ENCODE measurements at places on chromosomes 1 and 21.

DNA sequence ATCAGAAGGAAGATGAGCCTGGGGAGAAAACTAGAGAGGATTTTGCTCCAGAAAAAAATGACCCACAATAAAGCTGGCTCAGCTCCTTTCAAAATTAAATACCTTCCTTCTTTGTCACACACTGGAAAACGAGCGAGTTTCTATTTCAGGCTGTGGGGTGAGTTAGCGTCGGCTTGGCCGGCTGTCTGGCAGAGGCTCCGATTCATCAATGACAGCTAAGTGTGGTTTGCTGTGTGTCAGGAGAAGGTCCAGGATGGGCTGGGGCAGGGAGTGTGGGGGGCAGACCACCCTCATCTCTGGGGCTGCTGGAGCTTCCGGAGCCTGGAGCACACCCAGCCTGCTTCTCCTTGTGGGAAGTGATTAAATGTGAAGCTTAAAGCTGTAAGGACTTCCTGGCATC is 120.2 kb downstream of the ETS2 start:
- DNase-seq, result no peak

GRCh38 chr1:151992303-151993083 is 1.2 kb downstream of the S100A10 start:
- DNase-seq, result no peak

DNA sequence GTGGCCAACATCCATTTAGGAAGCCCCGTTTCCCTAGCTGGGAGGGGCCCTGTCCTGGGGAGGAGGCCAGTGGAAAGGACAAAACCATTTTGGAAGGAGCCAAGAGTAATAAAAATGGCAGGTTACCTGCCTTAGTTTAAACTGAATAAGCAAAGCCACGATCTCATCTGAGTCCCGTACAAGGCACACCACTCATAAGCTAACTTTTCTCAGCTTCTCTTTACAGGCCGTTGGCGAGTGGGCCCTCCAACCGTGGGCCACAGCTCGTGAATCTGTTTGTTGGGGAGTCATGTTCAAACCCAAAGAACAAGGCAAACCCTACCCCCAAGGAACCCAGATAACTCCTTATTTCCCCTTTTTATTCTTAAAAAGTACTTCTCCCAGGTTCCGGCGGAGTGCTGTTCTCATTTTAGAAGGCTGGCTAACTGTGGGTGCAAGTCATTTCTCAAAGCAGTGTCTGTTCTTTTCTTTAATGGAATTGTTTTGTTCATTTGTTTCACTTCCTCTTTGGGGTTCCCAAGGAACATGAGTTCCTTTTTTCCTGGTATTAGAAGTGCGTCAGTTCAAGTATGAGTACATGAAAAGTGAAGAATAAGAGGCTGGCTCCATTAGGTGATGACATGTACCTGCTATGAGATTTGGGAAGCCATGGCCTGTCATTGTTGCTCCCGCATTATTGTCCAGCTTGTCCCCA is 89.0 kb downstream of the PSMG1 start:
- DNase-seq, result no peak

DNA sequence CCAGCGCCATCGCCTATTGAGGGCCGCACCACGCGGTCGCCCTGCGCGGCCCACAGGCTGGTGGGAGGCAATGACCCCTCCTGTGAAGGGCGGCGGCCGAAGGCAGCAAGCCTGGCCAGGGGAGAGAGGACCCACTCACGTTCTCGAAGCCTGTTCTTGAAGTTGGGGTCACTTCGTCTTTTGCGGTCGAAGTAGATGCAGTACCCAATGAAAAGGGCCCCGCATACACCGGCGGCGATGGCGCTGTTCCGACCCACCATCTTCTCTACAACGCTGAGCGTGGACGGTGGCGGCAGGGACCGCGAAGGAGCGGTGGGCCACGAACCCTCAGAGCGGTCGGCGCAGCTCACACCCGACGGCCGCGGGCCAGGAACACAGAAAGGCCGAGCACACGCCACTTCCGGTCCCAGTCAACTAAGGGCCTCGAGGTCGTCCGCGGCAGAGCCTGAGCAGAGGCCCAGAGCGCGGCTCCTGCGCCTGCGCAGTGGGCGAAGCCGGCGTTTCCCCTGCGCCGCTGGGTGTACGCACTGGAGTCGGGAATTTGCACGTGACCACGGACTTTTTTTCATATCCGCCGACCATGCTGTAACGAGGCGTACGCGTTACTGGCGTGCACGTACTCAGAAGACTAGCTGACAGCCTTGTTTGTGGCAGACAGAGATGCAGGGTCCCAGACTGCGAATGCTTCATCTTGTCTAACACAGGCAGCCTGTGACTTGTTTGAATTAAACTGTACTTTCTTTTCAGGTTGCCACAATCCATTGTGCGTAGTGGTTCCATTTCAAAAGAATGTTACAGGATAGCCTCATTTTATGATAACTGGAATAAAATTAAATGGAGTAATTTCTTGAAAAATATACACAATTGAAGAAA is at the start of gene TOMM20:
Gene TOMM20, minus strand, starts transcription at position 382 of the 873 bp plus-strand sequence. Its CDS starts 122 bp downstream, at position 260.
- peak; percentile 87 for DNase-seq

DNA sequence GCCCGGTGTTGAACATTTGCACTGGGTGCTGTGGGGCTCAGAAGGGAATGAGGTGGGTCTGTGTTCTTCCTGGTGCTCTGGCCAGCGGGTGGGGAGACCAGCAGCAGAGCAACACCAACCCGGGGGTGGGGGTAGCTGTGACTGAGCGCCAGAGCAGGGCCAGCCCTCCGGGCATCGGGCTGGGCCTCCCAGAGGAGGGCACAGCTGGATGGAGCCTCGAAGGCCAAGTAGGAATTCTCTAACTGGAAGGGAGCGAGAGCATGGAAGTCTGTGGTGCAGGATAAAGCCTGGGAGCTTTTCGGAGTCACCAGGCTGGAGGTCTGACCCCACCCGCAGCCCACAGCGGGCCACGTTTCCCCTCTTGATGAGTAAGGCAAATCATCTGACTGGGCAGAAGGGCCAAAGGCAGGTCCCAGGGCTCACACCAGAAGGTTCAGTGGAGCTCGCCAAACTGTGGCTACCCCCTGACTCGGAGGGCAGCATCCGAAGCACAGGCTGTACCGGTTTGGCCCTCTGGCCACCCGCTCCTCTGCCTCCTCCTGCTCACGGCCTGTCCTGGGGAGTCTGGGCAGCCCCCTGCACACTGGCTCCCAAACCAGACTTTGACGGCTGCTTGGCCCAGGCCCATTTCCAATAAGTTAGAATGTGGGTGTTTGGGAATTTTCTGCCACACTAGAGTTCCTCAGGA is 18.8 kb downstream of the SLC1A7 start:
- DNase-seq, result no peak

DNA sequence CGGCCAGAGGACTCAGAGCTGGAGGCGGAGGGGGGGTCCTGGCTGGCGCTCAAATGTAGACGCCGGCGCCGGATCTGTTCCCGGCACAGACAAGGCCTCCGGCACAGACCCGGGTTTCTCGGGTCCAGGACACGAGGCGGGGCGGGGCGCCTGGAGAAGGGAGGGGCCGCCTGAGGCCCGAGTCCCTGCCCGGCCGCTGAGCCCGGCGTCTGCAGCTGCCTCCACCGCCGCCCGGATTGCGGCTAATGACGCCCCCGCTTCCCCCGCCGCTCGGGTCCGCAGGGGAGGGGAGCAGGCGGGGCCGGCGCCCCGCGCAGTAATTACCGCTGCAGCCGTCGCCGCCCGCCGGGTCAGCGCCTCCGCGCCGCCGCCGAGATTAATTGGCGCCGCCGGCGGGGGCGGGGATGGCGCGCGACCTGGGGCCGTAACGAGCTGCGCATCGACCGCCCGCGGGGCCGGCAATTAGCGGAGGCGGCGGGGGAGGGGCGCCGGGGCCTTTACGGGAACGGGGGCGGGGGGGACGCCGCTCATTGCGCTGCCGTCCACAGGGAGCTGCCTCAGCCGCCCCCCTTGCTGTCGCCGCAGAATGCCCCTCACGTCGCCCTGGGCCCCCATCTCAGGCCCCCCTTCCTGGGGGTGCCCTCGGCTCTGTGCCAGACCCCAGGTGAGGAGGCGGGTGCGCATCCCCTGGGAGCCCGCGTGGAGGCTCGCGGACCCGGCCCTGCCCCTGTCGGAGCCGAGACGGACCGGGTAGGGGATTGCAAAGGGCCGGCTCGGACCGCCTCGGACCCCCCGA is 17.3 kb downstream of the NOC2L start:
- no peak for DNase-seq

GRCh38 chr21:40842197-40842552 is 4.8 kb downstream of the DSCAM start:
- no peak for DNase-seq

- DNase-seq, result no peak
Observed at GRCh38 chr1:87598429-87598828, 269.7 kb downstream of the LMO4 start.

DNA sequence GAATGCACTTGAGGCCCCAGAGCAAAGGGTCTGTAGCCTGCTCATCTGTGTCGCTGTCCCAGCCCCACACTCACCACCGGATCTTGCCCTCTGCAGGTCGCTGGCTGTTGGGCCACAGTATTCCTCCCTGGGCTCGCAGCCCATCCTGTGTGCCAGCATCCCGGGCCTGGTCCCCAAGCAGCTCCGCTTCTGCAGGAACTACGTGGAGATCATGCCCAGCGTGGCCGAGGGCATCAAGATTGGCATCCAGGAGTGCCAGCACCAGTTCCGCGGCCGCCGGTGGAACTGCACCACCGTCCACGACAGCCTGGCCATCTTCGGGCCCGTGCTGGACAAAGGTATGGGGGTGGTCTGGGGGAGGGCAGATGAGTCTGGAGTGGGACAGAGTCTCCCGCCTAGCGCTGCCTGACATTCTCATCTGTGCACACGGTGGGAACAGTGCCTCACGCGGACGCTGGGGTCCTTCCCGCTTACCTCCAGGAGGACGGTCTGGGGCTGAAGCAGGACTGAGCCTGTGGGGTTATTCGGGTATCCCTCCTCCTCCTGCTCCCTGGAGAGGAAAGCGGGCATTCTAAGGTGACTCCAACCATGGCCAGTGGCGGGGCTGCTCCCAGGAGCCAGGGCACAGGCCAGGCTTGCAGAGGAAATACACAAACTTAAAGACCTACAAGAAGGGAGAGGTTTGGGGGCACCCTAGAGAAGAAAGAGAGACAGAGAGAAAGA is 15.9 kb downstream of the WNT3A start:
- DNase-seq, result no peak

DNA sequence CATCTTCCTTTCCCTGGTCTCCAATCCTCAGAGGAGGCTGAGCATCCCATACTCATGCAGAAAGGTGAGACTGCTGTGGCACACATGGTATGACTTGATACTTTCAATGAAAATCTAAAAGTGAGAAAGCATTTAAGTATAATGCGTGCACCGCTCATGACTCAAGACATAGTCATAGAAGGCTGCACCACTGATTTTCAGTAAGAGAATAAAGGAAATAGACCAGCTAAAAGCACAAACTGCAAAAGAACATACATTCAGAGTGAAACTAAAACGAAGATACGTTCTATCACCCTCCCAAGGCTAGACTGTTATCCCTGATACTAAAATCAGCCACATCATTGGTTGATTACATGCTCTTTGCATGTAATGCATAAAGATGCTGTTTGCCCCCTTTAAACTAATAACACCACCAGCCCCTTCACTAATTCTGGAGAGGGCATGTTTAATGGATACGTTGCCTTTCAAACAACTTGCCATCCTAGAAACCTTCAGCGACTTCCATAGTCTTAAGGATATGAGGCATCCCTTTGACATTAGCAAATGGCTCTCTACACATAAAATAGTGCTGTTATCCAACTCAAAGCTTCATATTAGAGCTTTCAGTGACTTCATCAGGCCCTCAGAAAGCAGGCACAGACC is 2.1 kb downstream of the PLD5 start:
- no peak for DNase-seq

DNA sequence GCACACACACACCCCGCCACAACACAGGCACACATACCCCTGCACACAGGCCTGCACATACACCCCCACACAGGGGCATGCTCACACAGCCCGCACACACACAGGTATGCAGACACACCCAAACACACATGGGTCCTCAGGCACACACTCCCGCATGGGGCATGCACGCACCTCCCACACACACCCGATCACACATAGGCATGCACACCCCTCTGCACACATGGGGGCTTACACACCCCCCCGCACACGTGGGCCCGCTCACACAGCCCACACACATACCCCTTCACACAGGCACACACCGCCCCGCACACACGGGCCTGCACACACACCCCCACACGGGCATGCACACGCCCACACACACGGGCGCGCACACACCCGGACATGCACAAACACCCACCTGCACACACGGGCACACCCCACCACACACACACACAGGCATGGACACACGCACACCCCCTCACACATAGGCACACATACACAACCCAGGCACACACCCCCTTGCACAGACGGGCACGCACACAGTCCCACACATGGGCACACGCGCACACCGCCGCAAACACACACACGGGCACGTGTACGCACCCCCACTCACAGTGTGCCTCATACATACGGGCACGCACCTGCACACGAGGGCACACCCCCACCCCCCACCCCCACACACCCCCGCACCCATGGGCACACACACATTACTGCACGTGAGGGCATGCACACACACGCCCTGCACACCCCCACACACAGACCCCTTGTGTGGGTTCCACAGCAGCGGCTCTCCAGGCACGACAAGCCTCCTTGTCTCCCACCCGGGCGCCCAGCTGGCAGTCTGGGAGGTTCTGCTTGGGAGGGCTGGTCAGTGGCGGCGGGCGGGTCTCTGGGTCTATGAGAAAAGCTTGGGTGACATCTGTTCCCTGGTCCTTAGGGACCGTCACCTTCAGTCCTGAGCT is 8.3 kb downstream of the ATAD3B start:
- no peak for DNase-seq

GRCh38 chr1:199809311-199809710 is 218.2 kb upstream of the NR5A2 start:
- no peak for DNase-seq

- no peak for DNase-seq
Observed at GRCh38 chr1:238139713-238140112, 249.0 kb upstream of the ZP4 start.

- DNase-seq, result no peak
Observed at GRCh38 chr1:39328586-39329121, 124.2 kb downstream of the MACF1 start.

GRCh38 chr1:15578921-15579682 is 5.7 kb downstream of the AGMAT start:
- DNase-seq, result no peak
